Hematopoietic multipotent progenitor cell treated with erythropoietin and hydrocortisone succinate and interleukin-3 and kit ligand, for 15 days (in vitro differentiated cells): ENCODE measurements at places on chromosomes 1 and 21.

- DNase-seq = no peak
These were observed 1510.1 kb downstream of the MRPL39 start for GRCh38 chr21:24097181-24097580.

GRCh38 chr1:209893751-209894150 is 44.3 kb upstream of the SYT14 start:
- DNase-seq = no peak

- no peak for DNase-seq
These were observed 260.5 kb downstream of the DYRK1A start for GRCh38 chr21:37627074-37627473.

GRCh38 chr1:66916320-66916719 is 8.3 kb downstream of the DNAI4 start:
- no peak for DNase-seq

DNA sequence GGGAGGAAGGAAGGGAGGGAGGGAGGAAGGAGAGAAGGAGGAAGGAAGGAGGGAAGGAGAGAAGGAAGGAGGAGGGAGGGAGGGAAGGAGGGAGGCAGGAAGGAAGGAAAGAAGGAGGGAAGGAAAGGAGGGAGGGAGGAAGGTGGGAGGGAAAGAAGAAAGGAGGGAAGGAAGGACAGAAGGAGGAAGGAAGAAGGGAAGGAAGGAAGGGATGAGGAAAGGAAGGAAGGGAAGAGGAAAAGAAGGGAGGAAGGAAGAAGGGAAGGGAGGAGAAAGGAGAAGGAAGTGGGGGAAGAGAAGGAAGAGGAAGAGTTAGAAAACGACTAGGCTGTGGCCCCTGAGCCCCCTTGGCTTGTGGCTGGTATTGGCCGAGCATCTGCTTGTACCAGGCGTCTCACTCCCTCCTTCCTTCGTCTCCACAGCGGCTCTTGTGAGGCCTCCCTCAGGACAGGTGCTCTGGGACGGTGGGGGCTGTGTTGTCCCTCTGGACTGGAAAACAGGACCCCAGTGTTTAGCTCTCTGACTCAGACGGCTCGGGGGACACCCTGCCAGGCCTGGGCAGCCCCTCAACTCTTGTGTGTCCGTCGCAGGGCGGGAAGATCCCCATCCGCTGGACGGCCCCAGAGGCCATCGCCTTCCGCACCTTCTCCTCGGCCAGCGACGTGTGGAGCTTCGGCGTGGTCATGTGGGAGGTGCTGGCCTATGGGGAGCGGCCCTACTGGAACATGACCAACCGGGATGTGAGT is 36.2 kb upstream of the C1QA start:
- no peak for DNase-seq

DNA sequence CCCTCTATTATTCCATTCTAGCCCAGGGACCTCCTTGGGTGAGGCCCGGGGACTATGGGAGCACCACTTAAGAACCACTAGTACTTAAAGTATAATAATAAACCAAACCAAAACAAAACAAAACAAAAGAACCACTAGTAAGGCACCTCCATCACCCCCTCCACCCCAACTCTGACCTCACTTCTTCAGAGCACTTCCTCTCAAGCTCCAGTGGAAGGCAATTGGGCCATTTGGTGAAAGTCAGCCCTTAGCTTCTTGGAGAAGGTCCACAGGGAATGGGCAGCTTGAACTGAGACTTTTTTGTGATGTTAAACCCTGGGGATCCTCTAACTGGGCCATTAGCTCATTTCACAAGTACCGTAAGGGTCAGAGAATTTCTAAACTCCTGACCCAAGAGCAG is 237.3 kb downstream of the RHOU start:
- no peak for DNase-seq

DNA sequence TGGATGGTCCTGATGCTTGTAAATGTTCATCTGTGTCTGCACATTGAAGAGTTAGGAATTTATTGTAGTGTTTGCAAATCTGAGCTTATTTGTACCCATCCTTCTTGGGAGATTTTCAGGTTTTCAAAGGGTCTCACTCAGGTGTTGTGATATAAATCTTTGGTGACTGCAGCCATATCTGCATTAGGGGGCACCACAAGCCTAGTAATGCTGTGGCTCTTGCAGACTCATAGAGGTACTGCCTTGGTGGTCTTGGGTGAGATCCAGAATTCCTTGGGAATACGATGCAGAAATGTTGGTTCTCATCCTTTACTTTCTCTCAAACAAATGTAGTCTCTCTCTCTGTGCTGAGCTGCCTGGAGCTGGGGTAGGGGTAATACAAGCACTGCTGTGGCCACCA is 405.9 kb downstream of the TTLL7 start:
- DNase-seq = no peak

GRCh38 chr1:65958561-65959350 is 166.1 kb downstream of the PDE4B start:
- DNase-seq = peak; percentile 30

- DNase-seq = no peak
These were observed 1.1 kb upstream of the EPS8L3 start for GRCh38 chr1:109764561-109765482.

- no peak for DNase-seq
These were observed 506 bp upstream of the SRP9 start for GRCh38 chr1:225777058-225777582.

DNA sequence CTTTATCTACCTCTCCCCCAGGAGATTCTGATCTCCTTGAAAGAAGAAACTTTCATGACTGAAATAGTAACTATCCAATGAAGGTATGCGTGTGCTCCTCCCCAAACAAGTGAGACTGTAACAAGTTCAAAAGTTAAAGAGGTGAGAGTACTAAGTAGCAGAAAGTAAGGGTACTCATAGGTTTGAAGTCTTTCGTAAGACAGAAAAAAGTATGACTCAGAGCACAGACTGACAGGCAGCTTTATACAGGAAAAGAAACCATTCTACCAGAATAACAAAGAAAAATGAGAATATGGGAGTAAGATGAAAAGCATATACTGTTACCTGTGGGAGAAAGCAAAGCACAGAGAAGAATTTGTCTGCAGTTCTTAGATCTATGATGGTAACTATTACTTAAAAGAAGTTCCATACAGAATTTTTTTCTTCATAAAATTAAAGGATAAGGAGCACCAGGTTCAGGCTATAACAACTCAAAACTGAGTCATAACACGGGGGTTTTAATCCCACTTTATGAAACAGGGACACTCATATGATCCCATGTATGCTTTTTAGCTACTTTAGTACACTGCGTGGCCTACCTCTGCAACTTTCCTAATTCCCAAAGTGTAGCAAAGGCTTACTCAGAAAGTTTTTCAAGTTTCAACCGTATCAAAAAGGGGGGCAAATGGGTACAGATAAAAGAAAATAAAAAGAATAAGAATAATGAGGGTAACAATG is 52.0 kb downstream of the FOXJ3 start:
- DNase-seq = no peak

DNA sequence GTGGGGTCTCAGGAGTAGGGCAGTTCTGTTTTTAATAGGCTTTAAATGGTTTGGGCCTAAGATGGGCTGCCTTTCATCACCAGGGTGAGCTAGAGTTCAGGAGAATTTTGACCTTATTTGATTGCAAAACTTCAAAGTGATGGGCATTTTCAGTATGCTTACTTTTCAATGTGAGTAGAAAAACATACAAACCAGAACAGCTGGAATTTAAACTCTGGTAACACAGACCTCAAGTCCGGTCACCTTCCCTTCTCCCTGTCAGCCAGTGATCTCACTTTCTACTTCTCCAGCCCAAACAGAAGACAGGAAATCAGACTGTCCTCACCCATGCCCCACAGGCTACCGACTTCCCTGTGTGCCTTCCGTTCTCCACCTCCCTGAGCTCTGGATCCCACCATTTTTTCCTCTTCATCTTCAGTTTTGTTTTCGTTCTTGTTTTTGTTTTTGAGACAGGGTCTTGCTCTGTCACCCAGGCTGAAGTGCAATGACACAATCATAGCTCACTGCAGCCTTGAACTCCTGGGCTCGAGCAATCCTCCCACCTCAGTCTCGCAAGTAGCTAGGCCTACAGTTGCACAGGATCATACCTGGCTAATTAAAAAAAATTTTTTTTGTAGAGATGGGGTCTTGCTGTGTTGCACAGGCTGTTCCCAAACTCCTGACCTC is 374.0 kb downstream of the CAMTA1 start:
- DNase-seq = no peak

DNA sequence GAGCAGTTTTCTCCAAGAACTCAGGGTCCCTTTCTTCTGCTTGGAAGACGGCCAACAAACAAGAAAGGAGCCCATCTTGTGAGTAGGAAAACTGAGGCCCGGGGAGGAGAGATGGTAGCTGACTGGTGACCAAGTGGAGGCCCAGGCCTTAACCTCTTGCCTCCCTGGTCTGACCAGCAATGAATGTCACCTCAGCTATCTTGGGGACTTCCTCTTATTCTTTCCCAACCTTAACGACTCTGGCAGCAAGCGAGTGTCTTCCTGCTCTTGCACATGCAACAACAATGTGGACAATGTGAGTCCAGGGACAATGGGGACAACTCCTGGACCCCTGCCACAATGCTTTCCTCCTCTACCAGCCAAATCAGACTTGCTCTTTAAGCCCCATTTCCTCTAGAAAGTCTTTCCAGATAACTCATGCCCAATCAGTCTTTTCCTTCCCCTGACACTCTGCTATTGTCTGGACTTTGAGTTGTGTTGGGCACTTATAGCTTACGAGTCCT is 12.6 kb downstream of the HSPG2 start:
- no peak for DNase-seq

DNA sequence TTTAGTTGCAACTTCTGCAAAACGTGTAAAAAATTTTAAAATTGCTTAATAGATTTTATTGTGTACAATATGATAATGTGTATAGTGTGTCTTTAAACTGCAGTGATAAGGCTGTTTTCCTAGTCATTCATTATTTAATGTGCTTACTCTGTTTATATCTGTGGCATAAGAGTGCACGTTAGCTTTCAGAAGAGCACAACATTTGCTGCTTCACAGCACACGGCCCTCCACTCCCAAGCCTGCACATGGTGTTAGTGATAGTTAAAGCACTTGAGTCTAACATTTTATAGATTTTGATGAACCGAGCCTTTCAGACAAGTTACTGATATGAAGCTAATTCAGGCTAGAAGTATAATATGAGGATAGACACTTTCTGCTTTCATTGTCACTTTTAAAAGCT is 120.6 kb downstream of the ADGRL2 start:
- DNase-seq = no peak

GRCh38 chr1:970242-970972 is 4.1 kb downstream of the PLEKHN1 start:
- no peak for DNase-seq

- DNase-seq = no peak
These were observed 7.1 kb upstream of the PRKCZ start for GRCh38 chr1:2042830-2043773.

- DNase-seq = no peak
These were observed 3.9 kb downstream of the RHBG start for GRCh38 chr1:156372876-156373275.

DNA sequence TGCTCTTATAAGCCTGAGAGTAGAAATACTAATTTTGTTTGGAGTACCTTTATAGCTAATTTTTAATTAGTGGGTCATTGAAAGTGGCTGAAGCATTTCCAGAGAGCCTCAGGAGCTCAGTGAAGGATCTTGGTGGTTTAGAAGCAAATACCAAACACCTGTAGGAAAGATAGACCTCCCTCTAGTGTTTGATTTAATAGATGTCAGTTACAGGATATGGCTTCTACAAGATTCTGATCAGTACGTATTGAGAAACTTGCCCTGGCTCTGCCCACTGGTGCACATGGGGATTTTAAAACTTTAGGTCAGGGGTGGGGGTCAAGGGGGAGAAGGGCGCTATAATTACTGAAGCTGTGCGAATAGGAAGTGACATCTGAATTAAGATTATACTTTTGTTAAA is 122.2 kb downstream of the POU2F1 start:
- DNase-seq = no peak

GRCh38 chr21:38376693-38377092 is 119.9 kb downstream of the KCNJ15 start:
- DNase-seq = no peak

- no peak for DNase-seq
These were observed 559 bp downstream of the RBBP4 start for GRCh38 chr1:32651461-32652073.

- DNase-seq = no peak
These were observed 4.3 kb downstream of the MYOM3 start for GRCh38 chr1:24107462-24108138.

DNA sequence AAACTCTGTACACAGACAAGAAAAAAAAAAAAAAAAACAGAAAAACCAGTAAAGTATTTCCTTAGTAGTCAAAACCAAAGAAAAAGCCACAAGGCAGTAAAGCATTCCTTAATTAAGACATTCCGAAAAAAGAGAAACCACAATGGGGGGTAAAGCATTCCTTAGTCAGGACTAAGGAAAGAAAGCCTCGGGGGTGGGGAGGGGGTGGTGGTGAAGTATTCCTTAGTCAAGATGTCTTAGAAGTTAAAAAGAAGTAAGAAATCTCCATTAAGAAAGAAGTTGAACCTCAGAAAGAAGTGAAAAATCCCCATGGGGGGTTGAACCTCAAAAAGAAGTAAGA is 28.2 kb upstream of the FMO1 start:
- no peak for DNase-seq

GRCh38 chr1:205220421-205220820 is 7.3 kb upstream of the TMCC2 start:
- no peak for DNase-seq

DNA sequence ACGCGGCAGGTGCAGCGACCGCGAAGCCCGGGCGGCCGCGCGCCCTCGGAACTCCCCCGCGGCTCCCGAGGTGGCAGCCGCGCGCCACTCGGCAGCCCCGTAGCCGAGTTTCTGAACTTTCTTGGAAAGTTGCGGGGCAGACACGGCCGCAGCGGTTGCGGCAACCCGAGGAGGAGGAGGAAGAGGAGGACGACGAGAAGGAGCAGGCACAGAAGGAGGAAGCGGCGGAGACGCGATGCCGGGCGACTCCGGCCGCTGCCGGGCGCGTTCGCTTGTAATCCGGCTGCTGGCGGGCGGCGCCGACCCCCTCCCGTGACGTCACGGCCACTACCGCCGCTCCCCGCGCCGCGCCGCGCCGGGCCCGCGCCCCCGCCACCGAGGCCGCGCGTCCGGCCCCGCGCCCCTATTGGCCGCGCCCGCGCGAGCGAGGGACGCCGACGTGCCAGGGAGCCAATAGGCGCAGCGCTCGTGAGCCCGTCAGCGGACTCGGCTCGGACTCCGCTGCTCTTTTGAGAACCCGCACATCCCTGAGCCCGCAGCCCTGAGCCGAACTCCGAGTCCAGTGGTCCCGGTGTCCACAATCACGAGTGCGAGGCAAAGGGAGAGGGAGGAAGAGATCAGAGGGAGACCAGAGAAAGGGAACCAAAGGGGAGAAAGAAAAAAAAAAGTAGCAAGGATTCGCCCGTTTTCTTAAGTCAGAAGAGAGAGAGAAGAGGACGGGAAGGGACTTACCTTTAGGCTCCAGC is 736 bp upstream of the BARHL2 start:
- DNase-seq = no peak

DNA sequence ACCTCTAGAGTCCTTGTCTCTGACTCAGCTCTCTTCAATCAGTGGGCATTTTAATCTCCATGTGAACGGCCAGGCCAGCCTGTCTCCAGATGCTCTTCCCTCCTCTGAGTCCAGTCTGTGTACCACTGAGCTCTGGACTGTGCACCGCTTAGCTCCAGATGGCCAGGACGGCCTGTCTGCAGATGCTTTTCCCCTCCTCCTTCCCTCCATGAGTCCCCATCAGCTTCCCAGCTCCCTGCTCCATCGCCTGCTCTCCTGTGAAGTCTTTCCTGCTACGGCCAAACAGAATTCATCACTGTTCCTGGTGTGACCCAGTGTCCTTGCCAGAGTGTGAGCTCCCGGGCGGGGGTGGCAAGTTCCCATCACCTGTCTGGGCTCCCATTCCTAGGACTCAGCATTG is 42.0 kb downstream of the STUM start:
- DNase-seq = no peak
